ENCODE measurements at places on chromosomes 1 and 21.

DNA sequence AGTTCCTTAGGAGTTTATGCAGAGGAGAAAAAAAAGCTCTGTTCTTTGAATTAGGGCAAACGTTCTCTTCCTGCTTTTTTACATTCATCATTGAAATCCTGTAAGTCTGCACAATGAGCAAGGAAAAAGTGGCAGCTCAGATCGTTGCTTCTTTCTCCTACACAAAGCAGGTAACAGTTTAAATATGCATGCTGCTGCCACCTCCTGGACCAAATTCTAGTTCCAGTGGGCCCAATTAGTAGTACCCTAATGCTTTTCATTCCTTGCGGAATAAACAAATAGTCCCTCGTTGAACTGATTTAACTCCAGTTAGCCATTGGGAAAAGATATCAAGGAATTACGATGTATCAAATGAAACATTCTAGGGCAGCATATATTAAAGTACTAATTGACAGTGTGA, 20.1 kb downstream of the YTHDF2 start:
- DNase-seq, result no peak

DNA sequence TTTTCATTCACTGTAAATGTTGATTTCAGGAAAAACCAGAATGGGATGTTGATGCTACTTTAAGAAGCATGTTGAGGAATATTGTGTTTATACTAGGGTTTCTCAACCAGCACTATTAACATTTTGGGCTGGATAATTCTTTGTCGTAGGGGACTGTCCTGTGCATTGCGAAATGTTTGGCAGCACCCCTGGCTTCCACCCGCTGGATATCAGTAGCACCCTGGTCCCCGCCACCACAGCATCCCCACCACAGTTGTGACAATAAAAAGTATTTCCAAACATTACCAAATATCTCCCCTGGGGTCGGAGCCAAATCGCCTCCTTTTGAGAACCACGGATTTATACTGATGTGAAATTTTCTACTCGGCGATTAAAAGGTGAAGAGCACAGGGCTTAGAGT, 41.9 kb downstream of the BTG3 start:
- DNase-seq, result no peak

GRCh38 chr1:7476861-7477547, 294.1 kb upstream of the VAMP3 start:
- DNase-seq, result no peak

DNA sequence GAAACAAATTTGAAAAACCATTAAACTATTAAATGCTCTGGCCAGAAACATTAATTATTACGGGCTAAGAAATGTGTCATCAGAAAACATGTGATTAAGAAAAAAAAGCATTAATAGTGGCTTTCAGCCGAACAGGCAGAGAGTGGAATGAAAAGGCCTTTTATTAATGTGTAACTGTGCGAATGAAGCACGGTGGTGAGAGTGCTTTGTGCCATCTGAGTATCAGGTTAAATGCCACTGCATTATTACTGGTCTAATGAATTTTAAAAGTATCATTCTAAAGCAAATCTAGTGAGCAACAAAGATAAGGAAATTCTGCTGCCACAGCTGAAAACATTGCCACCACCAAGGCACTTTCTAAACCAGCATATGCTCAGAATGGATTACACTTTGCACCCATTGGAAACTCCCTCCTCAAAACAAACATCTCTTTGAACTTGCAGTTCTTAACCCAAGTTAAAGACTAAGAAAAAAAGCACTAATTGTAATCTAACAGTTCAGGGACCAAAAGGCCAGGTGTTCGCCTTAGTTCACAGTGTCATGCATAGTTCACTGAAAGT, 30.0 kb upstream of the SSX2IP start:
- peak; percentile 58 for DNase-seq

GRCh38 chr1:20298626-20299025, 8.0 kb downstream of the VWA5B1 start:
- DNase-seq, result no peak

- peak; percentile 35 for DNase-seq
Measured at GRCh38 chr1:82226186-82226505, 425.4 kb downstream of the ADGRL2 start.

- no peak for DNase-seq
Measured at GRCh38 chr1:185652348-185652747, 81.8 kb upstream of the HMCN1 start.

DNA sequence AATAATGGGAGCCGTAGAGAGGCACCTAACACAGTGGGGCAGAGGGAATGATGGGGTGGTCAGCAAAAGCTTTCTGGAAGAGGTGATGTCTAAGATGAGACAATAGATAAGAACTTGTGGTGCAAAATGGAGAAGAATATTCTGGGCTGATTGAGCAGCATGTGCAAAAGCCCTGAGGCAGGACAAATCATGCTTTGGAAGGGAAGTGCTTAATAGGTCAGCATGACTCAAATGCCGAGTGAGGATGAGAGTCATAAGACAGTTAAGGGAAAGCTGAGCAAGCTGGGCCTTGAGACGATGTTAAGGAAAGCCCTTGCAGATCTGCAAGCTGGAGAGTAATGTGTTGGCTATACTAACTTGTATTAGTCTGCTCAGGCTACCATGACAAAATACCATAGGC, 37.3 kb upstream of the ASB17 start:
- DNase-seq, result no peak

DNA sequence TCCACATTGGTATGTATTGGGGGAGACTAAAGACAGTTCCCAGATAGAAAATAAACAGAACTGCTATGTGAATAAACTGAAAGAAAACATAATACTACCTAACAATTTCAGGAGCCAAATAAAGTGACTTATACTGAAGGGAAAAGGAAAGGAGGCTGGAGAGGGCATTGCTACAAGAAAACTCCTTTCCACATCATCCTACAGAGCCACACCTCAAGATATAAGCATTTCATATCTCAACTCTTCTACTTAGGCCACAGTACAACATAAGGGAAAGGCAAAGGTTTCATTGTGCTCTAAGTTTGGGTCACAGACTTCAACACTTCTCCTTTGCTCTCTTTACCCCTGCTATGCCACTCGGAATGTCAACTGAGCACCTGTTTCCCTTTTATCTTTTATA, 54.9 kb downstream of the ST7L start:
- no peak for DNase-seq

GRCh38 chr1:200364831-200365230, 45.0 kb downstream of the ZNF281 start:
- no peak for DNase-seq

- peak; percentile 75 for DNase-seq
Measured at GRCh38 chr1:31753707-31754349, 10.3 kb downstream of the ADGRB2 start.

DNA sequence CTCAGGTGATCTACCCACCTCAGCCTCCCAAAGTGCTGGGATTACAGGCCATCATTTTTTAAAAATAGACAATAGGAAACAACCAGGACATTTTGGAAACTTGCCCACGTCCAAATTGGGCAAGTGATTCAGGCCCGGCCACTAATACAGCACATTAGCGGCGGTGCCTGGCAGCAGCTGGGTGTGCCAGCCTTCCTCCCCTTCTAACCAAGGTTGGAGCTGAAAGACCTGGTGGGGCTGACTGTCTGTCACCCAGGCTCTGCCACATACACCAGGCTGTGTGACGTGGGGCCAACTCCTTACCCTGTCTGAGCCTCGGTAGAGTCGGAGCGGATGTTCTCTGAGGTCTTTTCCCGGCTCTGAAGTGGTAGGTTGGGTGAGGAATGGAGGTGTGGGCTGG, 29.6 kb upstream of the TMEM51 start:
- no peak for DNase-seq

GRCh38 chr1:220045356-220046051, 801 bp downstream of the EPRS1 start:
- no peak for DNase-seq

- peak; percentile 41 for DNase-seq
Measured at GRCh38 chr1:99970713-99971255, 988 bp downstream of the SLC35A3 start.

GRCh38 chr1:204461331-204462228, 33.0 kb downstream of the PIK3C2B start:
- no peak for DNase-seq

- peak; percentile 47 for DNase-seq
Measured at GRCh38 chr1:248923352-248924338, 17.6 kb downstream of the PGBD2 start.

GRCh38 chr1:93753791-93754763, 72.4 kb upstream of the BCAR3 start:
- no peak for DNase-seq

- DNase-seq, result no peak
Measured at GRCh38 chr1:235015291-235015985, 113.2 kb downstream of the TOMM20 start.

- no peak for DNase-seq
Measured at GRCh38 chr21:35091496-35091895, 42.4 kb upstream of the RUNX1 start.

GRCh38 chr1:6674771-6675170, 26.8 kb downstream of the DNAJC11 start:
- no peak for DNase-seq

DNA sequence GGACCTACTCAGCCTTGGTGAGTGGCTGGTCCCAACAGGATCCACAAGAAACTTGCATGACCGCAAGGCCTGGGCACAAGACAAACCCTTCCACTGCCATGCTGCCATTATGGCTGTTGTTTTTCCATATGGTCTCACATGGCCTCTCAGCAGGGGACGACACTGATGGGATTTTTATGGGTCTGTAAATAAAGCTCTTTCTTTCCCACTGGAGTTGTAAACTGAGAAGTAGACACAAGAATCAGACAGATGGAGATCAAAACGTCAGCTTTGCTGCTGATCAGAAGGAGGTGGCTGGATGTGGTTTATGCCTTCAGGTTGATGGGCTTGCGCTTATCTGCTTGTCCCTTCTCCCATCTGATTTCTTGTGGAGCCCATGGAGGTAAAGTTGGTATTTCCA, 138.1 kb upstream of the KCNJ6 start:
- DNase-seq, result no peak

GRCh38 chr1:179745131-179745611, 2.1 kb downstream of the FAM163A start:
- DNase-seq, result no peak

DNA sequence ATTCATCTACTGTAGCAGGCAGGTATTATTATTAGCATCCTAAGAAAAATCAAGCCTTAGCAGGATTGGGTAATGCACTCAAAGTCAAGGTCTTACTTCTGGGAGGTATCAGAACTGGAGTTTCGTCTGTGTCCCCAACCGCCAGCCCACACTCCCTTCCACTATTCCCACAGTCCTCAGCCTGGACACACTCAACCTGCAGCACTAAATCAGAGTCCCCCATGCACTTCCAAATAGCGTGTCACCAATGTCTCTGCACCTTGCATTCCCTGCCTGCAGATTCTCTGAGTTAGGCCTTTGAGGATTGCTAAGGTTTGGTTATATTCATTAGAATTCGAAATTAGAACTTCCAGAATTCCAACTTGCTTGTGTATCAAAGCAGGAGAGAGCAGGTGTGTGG, 3.9 kb downstream of the LYPD8 start:
- DNase-seq, result no peak

- no peak for DNase-seq
Measured at GRCh38 chr1:93235261-93235660, 54.7 kb downstream of the CCDC18 start.

DNA sequence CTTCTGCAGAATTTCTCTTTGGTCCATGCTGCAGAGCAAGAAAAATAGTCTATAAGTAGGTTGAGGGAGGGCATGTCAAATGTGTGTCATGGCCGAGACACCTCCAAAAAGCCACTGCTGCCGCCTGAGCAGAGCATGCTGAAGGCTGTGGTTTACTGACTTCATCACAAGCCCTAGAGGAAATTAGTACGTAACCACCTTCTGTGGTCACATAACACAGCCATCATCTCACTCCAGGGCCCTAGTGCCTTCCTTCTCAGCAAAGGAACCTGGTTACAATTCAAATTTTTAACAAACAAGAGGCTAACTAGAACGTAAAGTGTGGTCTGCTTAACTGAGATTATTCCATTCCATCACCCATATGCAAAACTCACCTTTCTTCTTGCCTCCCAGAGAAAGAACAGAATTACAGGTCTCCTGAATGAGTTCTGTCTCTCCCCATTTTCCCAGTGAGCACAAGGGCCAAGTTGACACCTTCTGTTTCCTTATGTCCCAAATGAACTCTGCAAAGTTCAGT, at the start of gene PTPN22:
TSS of gene PTPN22 (minus strand) at position 116 of the 517 bp plus-strand sequence.
- DNase-seq, result peak; percentile 50

- no peak for DNase-seq
Measured at GRCh38 chr21:34939673-34940331, 109.3 kb downstream of the RUNX1 start.

DNA sequence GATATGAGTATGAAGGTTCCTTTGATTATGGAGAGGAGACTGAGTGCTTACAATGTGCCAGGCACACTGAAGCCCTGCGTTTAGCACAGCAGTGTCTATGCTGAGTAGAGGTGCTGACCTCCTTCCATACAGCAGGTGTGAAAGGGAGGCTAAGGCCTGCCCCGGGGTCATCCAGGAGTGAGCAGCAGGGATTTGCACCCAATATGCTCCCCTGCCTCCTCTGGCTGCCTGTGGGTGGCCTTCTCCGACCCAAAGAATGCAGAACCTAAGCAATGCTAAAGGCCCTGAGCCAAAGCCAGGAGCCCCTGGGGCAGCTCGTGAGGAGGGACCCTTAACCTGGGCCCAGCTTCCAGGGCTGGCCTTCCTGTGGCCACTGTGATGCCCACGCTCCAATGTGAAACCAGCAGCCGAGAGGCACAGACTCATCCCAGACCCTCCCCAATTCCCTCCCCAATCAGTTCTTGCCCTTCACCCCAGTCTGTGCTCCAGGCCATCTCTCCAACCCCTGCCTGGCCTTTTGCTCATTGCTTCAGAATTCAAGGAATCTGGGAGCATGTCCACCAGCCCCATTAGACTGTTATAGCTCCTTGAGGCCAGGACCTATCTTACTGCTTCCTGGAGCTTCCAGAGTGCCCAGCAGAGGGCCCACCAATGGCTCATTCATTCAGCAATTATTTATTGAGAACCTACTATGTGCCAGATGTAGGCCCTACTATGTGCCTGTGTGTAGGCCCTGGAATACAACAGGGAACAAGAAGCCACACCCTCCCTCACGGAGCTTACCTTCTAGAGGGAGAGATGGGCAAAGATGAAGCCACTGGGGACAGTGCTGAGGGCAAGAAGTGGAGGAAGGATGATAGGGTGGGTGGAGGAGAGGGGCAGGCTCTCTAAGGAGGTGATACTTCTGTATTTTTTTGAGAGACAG, 53.3 kb downstream of the TAS1R2 start:
- no peak for DNase-seq

GRCh38 chr1:228969953-228970800, 234.9 kb downstream of the RHOU start:
- DNase-seq, result no peak

- DNase-seq, result no peak
Measured at GRCh38 chr1:29176576-29176975, 5.1 kb downstream of the SRSF4 start.

DNA sequence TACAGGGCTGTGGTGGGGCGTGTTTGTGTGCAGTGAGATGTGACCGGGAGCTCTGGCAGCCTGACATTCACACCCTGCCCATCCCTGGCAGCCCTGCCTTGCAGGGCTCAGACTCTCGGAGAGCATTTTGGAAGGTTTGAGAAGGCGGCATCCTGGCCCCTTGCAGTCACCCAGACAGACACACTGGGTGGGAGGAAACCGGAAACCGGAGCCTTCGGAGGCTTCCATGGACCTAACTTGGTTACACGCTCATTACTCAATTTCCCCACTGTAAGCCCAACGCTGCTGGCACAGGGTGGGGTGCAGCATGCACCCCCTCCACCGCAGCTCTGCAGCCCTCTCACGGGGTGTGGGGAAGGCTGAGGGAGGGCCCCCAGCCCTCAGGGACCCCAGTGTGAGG, 22.2 kb upstream of the RSPO1 start:
- DNase-seq, result no peak

GRCh38 chr1:53959664-53960250, 13.6 kb downstream of the LRRC42 start:
- DNase-seq, result peak; percentile 49

Data from stomach (tissue), 19 donors.